ENCODE measurements at places on chromosomes 2 and 18.

DNA sequence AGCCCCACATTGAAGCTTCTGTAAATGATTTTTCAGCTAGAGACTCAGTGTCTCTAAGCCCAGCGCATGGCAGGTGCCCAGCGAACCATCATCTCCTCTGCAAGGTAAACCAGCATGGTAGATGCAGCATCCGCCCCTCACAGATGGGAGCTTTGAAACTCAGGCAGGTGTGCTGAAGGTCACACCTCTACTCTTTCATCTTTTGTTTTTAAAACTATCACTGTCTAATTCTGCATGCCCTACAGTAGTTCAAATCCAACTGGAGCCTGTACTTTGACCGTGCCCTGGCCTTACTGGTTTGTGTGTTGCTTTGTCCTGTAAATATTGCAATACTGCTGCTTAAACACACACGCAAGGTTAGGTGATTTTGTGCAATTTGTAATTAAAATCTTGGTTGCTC, 831.1 kb downstream of the GALR1 start:
- DNase-seq, result no peak

DNA sequence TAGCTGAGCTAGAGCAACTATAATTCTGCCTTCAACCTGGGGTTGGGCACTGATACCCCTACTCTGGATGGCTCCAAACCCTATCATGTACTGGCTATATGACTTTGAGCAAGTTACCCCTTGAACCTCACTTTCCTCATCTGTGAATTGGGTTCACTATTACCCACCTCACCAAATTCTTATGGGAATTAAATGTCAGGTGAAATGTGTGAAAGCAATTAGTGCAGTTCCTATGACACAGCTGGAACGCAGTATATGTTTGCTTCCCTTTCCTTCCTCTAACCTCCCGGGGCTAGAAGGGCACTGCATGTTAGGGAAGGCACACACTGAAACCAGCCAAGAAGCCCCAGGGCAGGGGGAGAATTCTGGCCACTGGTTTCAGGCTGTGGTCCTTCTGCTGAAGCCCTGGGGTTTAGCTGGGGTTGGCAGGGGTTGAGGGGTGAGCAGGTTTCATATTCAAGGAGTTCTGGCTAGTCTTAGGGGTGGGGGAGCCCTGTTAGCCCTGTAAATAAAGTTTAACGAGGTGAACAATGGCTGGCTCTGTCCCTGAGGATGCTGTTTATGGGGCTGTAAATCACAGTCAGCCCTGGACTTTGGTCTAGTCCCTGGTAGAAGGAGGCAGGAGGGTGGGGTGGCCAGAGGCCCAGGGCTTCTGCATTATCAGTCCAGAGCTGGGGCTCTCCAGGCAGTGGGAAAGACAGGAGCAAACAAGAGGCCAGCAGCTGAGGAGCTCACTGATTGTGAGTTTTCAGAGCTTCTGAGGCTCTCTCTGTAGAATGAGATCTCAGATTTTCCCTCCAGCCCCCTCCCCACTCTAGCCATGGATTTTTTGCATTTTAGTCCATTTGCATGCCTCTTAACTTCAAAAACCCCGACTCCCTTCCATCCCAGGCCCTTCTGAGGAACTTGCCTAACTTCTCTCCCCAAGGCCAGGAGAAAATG, 8.0 kb downstream of the PKDCC start:
- peak; percentile 98 for DNase-seq

DNA sequence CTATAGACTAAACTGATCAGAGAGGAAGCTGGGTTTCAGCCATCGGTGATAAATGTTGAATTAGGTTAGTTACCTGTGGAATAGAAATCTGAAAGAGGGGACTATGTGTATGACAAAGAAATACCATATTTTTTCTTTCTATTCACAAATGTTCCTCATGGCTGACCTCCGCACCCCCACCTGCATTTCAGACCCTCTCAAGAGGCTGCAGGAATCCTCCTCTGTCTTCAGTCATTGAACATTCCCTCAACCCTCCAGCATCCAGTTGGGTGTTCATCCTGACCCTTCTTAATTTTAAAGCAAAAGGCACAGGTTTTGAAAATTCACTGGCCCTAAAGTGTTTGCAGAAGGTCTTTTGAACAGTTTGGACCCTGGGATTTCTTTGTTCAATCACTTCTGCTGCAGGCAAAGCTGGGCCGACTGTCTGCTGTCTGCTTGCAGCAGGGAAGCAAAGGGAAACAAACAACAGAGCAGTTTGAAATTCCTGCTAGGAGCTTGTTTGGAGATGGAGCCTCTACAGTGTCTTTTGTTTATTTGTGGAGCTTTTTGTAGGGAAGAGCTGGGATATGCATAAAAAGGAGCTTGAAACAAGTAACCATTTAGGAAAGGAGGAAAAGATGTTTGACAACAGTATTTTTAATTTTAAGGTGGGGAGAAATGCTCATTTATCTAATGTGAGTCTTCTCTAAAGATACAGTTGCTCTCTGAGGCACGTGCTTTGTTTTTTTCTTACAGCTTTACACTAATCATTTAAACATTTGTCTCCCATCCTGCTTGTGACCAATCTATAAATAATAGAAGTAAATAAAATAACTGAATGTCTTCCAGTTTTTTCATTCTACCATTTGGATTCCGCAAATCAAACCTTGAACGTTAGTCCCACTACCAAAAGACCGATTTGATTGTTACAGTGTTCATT, 213.3 kb upstream of the MMADHC start:
- no peak for DNase-seq

GRCh38 chr2:232405943-232406510, 617 bp upstream of the ALPG start:
- DNase-seq, result no peak

GRCh38 chr2:218829868-218830451, 1.6 kb downstream of the PRKAG3 start:
- DNase-seq, result no peak
